AG09319 (cell line): ENCODE measurements at places on chromosomes 5 and 9.

DNA sequence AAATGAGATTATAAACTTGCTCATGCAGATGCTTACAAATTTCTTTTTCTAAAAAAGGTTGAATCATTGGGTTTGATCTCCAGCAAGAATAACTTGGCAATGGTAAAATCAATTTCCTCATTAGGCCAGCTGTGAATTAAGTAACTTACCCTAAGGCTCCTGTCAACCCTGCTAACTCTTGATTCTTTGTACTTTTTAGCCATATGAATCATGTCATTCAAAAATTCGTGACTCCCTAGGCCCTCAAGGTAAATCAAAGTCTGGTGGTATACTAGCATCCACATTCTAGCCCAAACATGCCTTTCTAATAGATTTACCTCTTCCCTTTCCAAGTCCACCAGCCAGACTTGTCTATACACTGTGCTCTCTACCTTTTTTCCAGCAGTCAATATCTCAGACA lies 420.8 kb upstream of the BRINP1 start:
- no peak for DNase-seq

GRCh38 chr9:136769710-136770191 lies 5.4 kb upstream of the LCN15 start:
- no peak for DNase-seq

DNA sequence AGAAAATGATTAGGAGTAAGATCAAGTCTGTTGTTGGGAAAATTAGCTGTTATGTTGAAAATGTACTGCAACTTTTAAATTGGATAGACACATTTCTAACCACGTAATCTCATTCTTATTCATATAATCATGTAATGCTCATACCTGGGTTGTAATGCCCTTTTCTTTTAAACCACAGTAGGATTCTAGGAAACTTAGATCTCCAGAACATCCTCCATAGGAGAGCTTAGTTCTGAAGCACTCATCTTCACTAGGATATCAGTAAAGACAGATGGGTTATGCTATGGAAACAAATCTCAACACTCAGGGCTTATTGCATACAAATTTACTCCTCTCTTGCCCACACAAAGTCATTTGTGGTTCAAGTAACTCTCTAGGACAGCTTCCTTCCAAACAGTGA lies 34.8 kb upstream of the ANXA1 start:
- no peak for DNase-seq

GRCh38 chr9:123322273-123323195 lies 33.5 kb upstream of the CRB2 start:
- DNase-seq, result no peak

- DNase-seq, result peak; percentile 60
These were observed 56.7 kb upstream of the SLC44A1 start for GRCh38 chr9:105187781-105188180.

DNA sequence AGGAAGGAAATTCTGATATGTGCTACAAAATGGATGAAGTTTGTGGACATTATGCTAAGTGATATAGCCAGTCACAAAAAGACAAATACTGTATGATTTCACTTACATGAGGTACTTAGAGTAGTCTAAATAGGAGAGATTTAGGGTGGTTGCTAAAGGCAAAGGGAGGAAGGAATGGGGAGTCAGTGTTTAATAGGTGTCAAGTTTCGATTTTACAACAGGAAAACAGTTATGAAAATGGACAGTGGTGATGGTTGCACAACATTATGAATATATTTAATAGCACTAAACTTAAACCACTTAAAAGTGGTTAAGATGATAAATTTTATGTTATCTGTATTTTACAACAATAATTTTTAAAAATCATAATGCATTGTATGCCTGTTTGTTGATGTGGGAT lies 40.4 kb upstream of the ECM2 start:
- no peak for DNase-seq

DNA sequence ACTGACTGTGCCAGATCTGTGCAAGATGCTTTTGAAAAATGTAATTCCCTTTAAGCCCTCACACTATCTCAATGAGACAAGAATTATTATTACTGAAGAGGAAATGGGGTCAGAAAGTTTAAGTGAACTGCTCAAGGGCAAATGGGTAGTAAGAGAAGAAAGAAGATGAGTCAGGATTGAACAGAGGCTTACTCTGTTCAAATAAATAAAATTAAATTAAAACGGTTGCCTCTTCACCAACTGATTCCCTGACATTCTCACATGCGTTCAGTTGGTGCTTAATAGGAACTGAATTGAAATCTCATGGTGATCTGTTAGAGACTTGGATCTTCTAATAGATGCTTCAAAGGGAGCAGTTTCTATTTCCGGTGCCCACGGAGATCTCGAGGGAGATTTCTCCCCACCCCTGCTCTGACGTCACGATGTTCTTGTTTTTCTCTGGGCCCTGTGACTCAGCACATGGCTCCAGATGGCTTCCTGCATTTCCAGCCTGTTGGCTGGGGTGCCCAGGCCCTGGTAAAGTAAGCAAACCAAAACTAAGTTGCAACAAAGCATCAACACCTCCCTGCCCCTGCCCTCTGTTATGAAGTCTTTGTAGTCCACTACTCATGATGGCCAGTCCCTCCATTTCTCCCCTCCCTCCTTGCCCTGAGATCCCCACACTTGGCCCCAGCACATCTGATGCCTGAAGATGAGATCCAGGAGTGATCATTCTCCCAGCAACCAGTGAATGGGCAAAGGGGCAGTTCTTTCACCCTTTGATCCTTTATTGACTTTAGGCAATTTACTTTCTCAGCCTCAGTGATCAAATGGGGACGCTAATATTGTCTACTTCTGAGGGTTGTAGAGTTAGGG lies 106.1 kb upstream of the CPEB4 start:
- peak; percentile 61 for DNase-seq

DNA sequence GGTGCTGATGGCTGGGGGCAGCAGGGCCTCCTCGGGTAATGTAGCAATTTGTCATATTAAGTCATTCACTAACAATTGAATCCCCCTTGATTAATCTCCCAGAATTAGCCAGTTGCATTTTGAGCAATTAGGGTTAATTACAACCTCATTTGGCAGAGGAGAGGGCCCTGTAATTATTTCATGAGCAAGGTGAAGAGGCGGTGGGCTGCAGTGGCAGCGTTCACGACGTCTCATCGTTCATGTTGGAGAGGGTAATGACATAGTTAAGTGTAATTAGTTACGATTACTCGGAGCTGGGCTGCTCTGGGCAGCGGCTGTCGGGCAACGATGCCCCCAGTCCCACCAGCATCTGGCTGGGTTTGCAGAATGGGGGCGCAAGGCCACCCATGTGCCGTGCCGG lies 46.0 kb downstream of the NEK6 start:
- no peak for DNase-seq

DNA sequence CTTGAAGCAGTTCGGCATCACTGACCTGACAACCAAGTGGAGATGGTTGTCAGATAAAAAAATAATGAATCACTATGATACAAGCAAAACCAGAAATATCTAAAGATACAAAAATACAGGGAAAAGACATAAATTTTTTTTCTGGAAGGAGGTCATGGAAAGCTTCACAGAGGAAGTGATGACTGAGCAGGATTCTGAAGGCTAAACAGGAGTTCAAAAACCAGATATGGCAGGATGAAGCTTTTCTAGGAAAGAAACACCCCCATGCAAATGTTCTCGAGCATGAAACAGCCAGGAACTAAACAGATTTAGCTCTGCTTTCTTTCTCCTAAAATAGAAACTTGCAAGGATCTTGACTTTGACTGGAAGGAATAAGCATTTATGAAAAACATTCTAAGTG lies 60.7 kb upstream of the IFNE start:
- no peak for DNase-seq

DNA sequence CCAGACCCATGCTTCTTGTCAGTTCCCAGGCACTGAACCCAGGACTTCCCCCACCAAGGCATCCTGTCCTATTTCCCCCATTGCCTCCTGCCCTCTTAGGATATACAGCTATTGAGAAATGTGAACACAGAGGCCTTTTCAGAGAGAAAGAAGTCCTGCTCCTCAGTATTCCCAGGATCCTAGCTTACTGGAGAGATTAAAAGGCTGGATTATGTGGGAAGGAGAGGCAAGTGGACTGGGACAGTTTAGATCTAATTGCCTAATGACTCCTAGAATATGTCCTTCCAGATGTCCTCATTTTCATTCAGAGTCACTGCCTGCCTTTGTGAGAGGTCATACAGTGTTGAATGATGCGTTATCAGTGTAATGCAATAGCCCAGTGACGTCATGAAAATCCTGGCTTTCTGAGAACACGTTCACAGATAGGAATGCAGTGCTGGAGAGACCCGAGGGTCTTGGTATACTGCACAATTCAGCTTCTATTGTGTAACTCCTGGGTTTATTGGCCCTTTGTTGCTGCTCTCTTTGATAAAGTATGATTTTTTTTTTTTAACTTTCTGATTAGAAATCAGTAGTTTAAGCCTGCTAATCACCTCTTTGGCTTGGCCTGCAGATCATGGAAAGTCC lies 26.2 kb downstream of the WWC1 start:
- DNase-seq, result peak; percentile 77

GRCh38 chr5:156019571-156020180 lies 307.3 kb upstream of the SGCD start:
- no peak for DNase-seq

GRCh38 chr9:115756736-115757135 lies 396.9 kb upstream of the PAPPA start:
- DNase-seq, result no peak
